ENCODE measurements at places on chromosomes 4 and X.

DNA sequence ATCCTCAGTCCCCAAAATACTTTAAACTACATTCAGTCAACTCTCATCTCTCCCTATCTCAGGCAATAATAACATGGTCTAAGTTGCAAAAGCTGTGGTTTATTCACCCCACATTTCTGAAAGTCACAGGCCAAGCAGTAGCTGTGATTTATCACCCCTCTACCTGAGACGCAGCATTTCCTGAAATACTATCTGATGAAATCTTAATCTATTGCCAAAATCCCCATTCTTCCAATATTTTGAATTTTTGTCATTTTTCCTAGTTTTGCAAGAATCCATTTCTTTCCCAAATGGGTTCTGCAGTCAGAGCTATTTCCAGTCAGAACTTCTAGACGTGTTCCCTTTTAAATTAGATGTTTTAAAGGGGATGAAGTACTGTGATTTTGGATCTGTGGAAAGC, 148.3 kb downstream of the BANK1 start:
- no peak for DNase-seq

DNA sequence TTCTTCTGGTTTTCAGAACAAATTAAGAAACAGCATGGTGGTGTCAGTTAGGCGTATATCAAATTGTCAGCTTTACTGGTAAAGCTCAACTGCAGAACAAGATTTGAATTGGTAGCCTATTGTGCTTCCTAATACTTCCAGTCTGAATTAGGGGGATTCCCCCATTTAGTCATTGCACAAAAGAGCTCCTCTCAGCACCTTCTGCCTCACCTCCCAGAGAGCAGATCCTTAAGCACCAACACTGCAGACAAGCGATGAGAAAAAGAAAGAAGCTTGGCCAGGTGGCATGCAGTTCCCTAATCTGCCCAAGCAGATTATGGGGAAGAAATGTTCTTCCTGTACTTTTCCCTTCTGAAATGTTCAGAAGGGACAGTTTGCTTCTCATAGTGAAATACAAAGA, 9.2 kb downstream of the MAP9 start:
- no peak for DNase-seq

GRCh38 chrX:69082055-69082752, 83.0 kb downstream of the PJA1 start:
- DNase-seq = no peak

GRCh38 chrX:67596839-67597790, 53.3 kb downstream of the AR start:
- no peak for DNase-seq

DNA sequence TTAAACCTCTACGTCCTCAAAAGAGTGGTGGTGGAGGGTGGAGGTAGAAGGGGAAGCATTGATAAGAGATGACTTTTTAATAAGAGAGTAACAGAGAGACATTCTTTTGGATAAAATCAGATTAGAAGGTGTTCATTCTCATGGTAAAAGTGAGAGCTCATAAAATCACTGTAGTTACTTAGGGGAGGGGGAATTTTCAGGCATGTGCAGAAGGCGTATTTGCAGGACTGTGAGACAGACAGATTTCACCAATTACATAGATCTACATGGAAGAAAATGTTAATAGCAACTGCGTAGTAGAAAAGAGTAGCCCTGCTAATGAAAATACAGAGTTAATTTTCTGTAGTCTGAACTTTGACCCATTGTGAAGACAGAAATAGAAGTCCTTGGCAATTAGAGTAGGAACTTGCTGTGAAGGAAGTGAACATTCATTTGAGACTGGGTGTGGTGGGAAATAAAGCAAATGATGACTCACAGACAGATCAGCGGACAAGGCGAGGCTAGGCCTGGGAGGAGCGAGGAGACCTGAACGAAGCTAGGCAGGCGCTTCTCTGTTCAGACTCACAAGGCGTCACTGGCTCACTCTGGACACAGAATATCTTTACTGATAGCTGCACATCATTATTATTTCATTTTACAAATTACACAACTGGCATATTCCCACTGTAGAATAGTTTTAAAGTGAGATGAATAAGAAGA, 57.2 kb upstream of the FAM9C start:
- peak; percentile 57 for DNase-seq

GRCh38 chr4:110486256-110486655, 10.3 kb downstream of the ENPEP start:
- DNase-seq = no peak

- no peak for DNase-seq
Measured at GRCh38 chr4:140122891-140123290, 31.1 kb downstream of the MAML3 start.

GRCh38 chr4:99090481-99091215, 2.1 kb upstream of the ADH5 start:
- no peak for DNase-seq

GRCh38 chr4:15378062-15378461, 49.8 kb upstream of the C1QTNF7 start:
- no peak for DNase-seq

DNA sequence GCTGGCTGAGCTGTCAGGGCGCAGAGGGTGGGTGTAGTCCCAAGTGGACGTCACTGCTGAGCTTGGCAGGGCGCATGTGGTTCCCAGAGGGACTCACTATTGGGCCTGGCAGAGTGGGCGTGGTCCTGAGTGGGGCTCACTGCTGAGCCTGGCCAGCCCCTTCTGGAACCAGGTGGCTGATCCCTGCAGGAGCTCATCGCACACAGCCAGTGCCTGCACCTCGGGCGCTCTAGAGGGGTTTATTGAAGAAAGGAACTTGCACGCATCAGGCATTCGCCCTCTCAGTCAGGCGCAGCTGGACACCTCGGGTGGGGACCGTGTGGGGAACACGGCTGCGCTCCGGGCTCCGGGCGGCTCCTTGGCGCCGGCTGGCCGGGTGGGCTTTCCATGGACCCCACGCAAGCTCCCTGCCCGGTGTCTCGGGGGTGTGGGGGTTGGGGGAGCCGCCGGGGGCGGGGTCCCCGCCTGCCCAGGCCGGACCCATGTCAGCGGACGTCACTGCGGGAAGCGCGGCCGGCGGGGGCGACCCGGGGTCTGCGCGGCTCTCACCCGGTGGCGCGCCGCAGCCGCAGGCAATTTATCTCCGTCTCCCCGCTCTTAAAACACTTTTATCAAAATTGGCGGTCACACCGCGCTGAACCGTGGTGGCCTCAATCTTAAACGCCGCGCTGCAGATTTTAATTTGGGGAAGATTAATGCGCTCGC, 65.4 kb upstream of the NKX1-1 start:
- no peak for DNase-seq

- DNase-seq = no peak
Measured at GRCh38 chrX:151977009-151977408, 2.5 kb upstream of the GABRE start.

GRCh38 chrX:5829469-5829868, 399.2 kb downstream of the NLGN4X start:
- no peak for DNase-seq

DNA sequence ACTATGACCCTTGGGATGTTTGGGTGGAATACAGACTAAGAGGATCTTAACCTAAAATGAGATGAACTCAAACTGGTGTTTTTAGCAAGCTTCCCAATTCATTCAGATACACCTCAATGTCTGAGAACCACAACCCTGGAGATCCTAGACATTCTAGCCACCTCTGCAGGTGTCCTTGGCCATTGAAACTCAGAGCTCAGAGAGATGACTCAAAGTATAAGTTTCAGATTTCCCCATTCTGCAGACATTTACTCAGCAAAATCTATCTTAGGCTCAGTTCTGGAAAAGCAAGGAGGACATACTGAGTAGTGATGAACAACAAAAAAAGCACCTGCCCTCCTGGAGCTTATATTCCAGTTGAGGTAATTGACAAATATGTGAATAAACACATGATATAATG, 47.8 kb downstream of the COMMD8 start:
- DNase-seq = no peak

- DNase-seq = no peak
Measured at GRCh38 chrX:86028681-86029080, 18.7 kb downstream of the CHM start.

GRCh38 chr4:7015383-7016035, 27.7 kb upstream of the TADA2B start:
- no peak for DNase-seq

DNA sequence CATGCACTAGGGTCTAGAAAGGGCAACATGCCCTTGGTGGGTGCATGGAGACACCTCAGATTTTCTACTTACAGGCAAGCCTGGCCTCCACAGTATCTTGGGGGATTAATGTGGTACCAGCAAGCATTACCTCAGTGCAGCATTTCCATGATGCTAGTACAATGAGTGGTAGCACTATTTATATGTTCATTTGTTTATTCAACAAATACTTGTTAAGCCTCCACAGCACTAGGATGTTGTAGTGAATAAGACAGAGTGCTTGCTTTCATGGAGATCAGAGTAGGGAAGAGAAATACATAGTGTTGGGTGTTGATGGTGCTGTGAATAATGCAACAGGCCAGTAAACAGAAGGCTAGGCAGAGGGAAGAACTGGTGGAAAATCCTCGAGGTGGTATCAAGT, 133.4 kb downstream of the KLHL8 start:
- DNase-seq = no peak

GRCh38 chr4:98113012-98113411, 30.3 kb downstream of the STPG2 start:
- DNase-seq = no peak

DNA sequence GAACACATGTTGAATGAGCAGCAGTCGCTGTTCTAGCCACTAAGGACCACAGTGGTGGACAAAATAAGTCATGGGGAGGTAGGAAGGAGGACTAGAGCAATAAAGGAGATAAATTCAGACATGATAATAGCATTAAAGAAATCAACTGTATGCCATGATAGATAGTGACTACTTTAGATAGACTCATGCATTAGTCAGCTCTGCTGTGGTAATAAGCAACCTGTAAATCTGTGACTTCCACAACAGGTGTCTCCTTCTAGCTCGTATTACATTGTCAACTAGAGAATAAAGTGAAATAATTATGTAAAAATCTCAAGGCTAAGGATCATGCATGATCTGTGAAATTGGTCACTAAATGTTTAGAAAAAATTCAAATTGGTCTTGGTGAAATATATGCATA, 77.9 kb downstream of the WWC2 start:
- no peak for DNase-seq

DNA sequence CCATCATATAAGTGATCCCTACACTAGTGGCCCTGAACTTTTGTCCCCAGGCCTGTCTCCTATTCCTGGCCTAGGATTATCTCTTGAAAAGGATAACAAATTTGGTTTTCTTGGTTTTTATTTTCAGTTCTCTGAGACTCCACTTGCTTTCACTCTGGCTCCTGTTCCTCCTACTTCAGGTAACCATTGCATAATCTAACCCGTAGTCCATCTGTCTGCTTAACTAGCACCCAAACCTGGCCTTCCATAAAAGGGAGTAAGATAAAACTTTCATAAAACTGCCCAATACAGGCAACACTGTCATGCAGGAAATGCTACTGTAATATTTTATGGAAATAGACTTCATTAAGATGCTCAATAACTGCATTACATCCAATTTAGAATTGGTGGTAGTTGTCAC, 52.1 kb upstream of the RAP1GDS1 start:
- no peak for DNase-seq

GRCh38 chr4:14193601-14194000, 566.1 kb upstream of the BOD1L1 start:
- no peak for DNase-seq

DNA sequence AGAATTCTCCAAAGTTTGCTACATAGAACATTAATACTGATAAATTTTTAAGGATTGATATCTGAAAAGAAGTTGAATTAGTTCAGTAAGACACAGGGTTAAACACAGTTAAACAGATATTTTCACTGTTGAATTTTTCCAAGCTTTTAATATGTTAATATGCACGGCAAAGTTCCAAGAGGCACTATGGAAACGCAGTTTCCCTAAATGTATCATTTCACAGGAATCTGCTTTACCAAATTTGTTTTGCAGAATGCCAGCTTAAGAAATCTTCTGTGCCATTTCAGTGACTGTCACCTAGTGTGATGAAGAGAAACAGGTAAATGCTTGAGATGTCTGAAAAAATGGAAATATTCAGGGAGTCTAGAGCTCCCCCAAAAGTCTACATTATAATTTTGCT, 395.9 kb upstream of the GRIA3 start:
- DNase-seq = no peak

DNA sequence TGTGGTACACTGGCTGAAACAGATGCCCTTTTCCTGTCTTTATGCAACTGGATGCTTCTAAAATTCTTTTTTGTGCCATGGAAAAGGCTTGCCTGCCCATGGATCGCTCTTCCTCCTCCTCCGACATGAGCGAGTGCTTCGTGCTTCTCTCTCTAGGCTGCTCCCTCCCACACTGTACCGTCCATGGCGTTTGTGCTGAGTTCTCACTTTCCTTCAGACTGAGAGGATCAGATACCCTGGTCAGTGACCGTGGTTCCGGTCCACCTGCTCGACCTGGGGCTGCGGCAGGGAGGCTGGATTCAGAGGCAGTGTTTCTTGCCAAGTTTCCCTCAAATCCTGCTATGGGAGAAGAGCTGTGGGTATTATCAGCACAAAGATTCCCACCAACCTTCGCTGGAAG, 10.2 kb upstream of the CLDN24 start:
- DNase-seq = no peak

DNA sequence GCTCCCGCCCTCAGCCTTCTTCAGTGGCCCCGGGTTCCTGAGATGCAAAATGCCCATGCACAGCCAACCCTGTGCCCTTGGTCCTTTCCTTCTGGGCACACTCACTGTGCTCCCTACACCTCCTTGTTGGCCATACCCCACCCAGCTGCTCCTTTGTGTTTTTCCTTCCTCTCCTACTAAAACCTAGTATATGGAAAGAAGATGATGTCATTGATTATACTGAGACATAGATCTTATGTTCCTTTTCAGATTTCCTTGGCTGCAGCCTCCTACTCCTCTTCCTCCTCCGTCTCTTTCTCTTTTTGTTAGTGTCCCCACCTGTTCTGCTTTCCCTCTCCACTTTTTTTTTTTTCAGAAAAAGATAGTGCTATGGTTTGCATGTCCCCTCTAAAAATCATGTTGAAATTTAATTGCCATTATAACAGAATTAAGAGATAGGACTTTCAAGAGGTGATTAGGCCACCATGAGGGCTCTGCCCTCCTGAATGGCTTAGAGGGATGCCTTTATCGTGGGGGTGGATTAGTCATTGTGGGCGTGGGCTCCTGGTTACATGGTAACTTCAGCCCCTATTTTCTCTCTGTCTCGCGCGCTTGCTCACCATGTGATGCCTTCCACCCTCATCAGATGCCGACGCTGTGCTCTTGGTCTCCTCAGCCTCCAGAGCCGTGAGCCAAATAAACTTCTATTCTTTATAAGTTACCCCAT, 254.9 kb upstream of the GATB start:
- DNase-seq = no peak

GRCh38 chr4:24799544-24800324, 4.4 kb downstream of the SOD3 start:
- no peak for DNase-seq

- DNase-seq = no peak
Measured at GRCh38 chrX:132413459-132413858, 75.4 kb downstream of the MBNL3 start.

- DNase-seq = no peak
Measured at GRCh38 chr4:42490015-42490414, 92.7 kb downstream of the SHISA3 start.

DNA sequence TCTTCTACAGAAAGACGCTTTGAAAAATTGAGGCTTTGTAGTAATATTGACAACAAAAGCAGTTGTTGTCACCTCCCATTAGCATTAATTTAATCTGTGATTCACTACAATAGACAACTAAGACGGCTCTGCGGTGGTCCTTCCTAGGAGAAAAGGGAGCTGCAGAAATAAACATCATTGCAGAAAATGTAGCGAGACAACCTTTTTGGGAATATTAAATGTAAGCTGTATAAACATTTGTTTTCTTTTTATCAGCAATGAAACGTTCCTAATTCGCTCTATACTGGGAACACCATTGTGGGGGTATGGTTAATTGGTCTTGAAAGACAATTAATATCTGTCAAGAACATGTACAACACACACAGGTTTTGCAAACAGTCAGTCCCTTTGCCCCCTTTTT, 583.3 kb upstream of the TENM3 start:
- DNase-seq = no peak
